ENCODE measurements at places on chromosomes 13 and 19. TPM values are rescaled to one million over a fixed set of nuclear protein-coding genes. Genes with fewer than 3 reads are reported as not detected.

TPTE2 gene
- polyA plus RNA-seq, result 0.38 TPM

ANGPTL4 gene
- 3.1 TPM for polyA plus RNA-seq

EHD2 gene
- 97.3 TPM for polyA plus RNA-seq

ZNF99 gene
- polyA plus RNA-seq, result 0.72 TPM

NHLRC3 gene
- 58.6 TPM for polyA plus RNA-seq

CCDC169 gene
- polyA plus RNA-seq, result 4.6 TPM

PSG6 gene
- not detected for polyA plus RNA-seq

NLRP9 gene
- polyA plus RNA-seq, result not detected

RASAL3 gene
- polyA plus RNA-seq, result 2.7 TPM

SLC10A2 gene
- 6.8 TPM for polyA plus RNA-seq

COMP gene
- polyA plus RNA-seq, result 0.26 TPM

FGF14 gene
- polyA plus RNA-seq, result 0.49 TPM

TBC1D4 gene
- 22.4 TPM for polyA plus RNA-seq
